ENCODE measurements at places on chromosomes 3 and 15.

DNA sequence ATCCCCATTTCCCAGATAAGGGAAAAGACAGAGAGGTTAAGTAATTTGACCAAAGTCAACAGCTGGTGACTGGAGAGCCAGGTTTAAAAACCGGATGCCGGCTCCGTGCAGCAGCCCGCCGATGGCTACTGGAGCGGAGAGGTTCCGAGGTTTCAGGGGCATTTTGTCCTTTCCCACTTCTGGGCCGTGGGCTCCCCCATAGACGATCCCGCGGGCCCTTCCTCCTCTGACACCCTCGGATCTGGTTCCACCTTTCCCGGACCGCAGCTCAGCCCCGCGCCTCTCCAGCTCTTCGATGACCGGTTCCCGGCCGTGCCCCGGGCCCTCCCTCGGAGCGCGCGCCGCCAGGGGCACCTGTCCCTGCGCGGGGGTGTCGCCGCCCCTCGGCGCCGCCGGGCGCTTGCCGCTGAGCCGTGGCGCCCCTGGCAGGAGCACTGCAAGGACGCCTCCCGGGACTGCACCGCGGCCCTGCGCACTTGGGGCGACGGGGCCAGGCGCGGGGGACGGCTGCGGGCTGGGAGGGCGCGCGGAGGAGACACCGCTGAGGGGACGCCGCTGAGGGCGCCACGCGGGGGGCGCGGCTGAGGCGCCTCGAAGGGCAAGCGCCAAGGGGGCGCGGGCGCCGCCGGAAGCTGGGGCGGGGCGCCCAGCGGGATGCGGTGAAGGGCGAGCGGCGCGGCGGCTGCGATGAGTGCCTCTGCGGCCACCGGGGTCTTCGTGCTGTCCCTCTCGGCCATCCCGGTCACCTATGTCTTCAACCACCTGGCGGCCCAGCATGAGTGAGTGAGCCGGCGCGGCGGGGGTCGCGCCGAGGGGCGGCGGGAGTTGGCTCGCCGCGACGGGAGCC lies at the start of gene TM6SF1:
TSS of gene TM6SF1 (plus strand) at position 652 of the 847 bp plus-strand sequence. CDS start at position 688, 36 bp downstream.
- DNase-seq = no peak

- no peak for DNase-seq
Observed at GRCh38 chr3:162938083-162938482, 1441.5 kb downstream of the OTOL1 start.

DNA sequence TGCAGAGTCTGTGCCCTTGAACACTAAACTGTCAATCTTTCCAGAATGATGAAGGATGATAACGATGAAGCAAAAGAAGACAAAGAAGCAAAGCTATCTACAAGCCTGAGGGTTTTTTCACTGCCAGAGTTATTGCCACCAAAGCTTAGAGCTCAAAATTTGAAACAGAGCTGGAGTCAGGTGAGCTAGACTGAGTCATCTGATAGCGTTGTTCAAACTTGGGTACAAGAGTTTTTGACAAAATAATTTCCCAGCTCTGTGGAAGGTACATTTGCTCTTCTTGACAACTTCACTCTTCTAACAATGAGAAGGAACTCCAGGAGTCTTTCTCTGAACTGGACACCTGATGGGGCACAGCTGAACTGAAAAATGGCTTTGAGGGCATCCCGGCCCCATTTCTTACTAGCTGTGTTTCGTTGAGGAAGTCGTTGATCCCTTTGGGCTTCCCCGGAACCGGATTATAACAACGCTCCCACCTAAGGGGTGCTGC lies 715 bp downstream of the MCCC1 start:
- DNase-seq = peak; percentile 15

GRCh38 chr3:43709022-43709421 lies 18.3 kb downstream of the ABHD5 start:
- peak; percentile 85 for DNase-seq

DNA sequence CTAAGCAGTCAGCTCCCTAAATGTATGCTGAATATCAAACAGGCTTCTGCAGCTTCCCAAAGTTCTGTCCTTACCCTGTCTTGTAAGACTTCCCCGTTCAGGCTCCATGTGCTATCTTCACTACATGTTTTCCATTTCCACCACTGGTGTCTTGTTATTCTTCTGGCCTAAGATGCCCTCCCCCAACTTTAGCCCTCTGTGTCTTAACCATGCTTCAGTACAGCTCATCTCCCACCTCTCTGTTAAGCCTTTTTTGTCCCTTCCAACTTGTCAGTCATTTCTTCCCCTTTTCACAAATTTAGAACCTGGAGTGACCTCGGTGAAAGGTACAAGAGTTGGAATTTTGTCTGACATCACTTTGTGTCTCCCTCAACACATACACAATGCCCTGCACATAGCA lies 151.7 kb upstream of the TBL1XR1 start:
- peak; percentile 10 for DNase-seq

DNA sequence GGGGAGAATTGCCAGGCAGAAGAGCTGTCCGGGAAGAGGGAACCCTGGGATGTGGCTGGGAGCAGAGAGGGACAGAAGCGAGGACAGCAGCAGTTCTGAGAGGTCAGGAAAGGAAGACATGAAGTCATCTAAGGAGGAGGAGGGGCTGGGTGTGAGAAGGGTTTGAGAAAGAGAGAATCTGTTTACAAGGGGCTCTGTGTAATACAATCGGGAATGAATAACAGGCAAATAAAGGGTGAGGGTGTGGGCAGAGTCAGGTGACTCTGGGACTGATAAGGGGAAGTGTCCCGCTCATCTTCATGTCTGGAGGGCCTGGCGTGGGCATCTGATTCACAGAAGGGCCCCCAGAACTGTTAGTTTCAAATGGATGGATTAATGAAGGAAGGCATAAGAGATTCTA lies 191.3 kb downstream of the XXYLT1 start:
- DNase-seq = no peak

GRCh38 chr3:33877187-33877586 lies 78.8 kb downstream of the PDCD6IP start:
- DNase-seq = no peak

DNA sequence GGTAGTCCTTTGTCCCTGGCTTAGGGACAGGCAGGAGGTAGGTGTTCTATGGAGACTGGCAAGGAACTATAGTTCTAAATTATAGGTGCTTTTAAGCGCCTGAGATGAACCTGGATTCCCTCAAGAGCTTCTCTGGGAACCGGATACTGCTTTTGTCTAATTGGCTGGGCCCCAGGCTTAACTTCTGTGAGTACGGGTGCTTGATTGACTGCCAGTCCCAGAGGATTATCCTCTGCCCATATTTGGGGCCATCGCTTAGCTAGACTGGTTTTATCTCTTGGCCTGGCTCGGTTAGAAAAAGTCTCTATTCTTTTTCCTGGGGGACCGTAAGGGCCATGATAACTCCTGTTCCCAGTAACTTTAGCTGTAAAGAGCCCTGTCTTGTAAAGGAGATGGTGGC lies 339.1 kb downstream of the KCNH8 start:
- DNase-seq = no peak

Measured in MV-4-11 (cell line).